ENCODE measurements at places on chromosomes 11 and 22.

DNA sequence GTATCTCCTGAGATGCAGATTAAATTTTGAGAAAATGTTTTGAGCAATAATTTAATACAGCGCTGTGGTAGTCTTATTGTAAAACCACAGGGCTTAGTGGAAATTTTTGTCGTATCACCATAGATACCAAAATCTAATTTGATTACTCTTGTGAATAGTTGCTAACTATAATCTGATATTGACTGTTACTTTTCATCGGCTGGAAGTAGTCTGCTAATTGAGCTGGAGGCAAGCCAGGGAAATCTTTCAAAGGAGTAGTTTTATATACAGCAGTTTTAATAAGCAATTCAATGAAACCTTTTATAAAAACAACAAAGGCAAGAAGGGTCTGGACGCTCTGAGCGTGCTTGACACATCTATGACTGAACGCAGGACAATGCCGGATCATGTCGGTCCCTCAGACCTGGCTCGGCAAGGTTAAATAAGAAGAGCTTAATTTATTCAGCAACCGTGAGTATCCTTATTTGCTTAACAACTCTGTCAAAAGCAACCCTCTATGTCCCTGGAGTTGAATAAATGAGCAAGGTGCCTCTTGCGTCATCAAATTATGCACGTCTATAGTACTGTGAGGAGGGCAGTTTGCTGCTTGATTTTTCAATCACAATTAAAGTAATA is 121.2 kb downstream of the NCAM1 start:
- DNase-seq = no peak

- DNase-seq = no peak
Measured at GRCh38 chr11:12966002-12966401, 43.1 kb upstream of the RASSF10 start.

DNA sequence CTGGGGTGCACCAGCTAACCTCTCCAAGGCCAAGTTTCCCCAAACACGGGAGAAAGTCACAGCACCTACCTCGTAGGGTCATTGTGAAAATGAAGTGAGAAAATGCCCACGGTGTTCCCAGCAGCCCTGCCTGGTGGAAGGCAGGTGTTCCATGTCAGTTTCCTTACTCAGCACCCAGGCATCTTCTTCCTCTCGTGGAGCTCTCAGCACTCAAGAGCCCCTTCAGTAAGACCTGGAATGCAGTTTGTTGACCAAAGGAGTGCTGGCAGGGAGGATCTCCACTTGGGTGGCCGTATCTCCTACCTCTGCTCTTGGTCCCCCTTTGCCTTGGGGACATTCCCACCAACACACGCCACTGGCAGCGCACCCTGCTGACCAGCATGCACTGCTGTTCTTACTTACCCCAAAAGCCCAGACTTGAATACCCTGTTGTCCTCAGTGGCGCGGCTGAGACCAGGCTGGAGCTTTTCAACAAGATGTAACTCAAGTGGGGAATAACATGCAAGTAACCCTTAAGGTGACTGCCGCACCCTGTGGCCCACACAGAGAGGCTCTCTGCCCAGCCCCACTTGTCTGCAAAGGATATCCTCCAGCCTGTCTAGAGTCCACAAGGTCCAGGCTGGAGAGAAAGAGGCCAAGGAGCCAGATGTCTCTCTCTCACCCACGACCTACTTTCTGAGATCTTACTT is 201.2 kb upstream of the TMEM45B start:
- no peak for DNase-seq

- DNase-seq = no peak
Measured at GRCh38 chr11:112369374-112369773, 108.7 kb upstream of the PLET1 start.

DNA sequence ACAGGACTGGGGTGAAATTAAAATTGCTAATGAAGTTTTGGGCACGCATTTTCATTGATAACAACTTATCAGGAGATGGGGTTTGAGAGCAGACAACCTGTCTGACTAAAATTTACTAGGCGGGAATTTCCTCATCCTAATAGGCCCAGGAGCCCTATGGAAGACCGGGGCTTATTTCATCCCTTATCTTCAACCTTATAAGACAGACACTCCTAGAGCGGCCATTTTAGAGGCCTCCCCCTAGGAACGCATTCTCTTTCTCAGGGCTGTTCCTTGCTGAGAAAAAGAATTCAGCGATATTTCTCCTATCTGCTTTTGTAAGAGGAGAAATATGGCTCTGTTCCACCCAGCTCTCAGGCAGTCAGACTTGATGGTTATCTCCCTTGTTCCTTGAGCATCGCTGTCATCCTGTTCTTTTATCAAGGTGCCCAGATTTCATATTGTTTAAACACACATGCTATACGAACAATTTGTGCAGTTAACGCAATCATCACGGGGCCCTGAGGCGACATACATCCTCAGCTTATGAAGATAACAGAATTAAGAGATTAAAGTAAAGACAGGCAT is 39.3 kb upstream of the ZC3H12C start:
- DNase-seq = no peak

DNA sequence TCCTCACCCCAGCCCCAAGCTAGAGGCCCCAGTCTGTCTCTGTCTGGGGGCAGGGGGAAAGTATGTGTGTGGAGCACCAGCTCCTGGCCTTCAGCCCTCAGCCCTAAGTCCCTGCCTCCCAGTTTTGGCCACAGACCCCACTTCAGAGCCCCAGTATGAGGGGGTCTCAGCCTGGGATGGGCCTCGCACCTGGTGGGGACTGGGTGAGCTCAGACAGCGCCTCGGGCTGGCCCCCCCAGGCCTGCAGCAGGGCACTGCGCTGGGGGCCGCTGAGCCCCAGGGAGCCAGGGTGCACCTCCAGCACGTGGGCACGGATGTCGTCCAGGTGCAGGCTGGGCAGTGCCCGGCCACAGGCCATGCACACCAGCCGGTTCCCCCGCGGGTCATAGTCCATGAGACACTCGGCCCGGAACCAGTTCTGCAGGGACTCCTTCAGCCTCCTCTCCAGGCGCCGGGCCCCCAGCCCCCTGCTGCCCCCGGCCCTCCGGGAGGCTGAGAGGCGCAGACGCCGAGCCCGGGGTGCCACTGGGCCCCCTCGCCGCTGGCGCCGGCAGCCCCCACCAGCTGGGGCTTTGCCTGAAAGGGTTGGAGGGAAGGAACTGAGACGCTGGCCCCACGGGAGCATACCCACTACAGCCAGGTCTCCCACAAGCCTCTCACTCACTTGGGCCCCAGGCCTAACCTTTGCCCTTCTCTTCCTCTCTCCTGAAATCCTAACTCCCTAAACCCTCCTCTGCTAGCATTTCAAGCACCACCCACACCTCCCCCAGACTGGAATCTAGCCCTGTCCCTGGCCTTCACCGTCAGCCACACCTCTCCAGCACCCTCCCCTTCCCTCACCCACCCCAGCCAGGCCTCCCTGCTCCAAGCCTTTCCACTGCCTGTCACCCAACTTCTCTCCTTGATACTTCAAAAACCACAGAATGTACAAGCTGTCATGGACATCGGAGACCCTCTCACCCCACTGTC is 3.6 kb downstream of the ZFTA start:
- no peak for DNase-seq

GRCh38 chr11:97354026-97354425 is 964.2 kb downstream of the JRKL start:
- no peak for DNase-seq

DNA sequence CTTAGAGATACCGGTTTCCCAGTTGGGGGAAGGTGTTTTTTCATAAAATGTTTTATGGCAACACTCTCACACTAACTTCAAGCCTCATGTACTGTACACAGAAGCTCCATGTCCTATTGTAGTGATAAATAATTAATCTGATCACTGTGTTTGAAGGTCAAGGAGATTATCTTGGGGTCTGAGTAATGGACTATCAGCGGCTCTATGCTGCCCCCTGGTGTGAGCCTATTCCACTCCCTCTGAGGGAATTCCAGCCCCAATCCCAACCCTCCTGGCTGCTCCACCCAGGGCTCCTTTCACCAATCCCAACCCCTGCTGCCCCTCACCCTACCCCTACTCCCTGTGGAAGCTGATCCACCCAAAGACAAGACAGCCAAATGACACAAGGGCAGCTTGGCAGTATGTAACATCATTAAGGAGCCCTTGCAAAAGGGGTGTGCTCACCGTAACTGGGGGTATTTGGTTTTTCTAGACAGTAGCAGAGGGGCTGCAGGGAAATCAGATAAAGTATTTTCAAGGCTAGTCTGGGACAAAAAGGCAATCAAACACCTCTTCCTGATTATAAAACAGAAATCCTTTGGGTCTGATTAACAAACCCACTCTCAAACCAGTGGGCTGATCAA is 22.3 kb downstream of the HPS4 start:
- no peak for DNase-seq
